NCI-H2107 (cell line): ENCODE measurements at places on chromosomes 7 and 10.

- DNase-seq, result no peak
Measured at GRCh38 chr7:127813991-127814541, 162.1 kb downstream of the SND1 start.

DNA sequence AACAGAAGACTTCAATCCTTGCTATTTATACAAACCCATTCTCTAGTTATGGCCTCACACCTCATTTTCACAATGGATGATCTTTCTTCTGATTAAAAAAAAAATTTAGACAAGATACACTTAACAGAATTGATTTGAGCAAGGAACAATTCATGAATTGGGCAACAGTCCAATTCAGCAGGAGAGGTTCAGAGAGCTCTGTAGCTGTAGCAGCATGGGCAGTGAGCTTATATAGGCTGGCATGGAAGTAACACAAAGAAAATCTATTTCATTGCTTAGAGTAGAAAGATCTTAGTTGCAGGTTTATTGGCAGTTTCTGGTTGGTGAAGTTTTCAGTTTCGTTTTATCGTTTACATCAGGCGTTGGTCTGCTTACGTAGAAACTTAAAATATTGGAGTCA, 23.0 kb upstream of the LRGUK start:
- DNase-seq, result no peak

GRCh38 chr10:81019029-81019890, 481.6 kb downstream of the SH2D4B start:
- DNase-seq, result no peak

DNA sequence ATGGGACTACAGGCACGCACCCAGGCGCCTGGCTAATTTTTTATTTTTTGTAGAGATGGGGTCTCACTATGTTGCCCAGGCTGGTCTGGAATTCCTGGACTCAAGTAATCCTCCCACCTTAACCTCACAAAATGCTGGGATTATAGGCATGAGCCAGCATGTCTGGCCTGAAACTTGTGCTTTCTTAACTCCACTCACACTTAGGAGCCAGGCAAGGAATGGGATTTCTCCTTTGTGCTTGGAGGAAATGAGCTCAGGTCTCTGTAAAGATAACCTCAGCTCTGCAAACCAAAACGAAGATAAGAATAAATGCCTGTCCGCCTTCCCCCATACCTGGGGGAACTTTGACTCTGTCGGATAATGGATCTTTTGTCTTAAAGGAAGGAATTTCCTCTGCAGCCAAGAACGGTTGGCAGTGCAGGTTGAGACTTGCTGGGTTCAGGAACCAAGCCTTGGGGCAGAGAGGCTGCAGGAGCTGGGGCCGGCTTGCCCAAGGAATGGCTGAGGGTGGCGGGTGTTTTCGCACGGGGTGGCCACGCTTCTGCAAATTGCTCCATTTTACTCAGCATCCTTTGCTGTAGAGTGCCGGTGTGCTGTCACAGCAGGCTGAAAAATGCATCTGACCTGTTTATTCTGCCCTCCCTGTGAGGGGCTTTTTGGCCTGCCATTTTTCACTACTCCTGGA, 174.2 kb downstream of the KIAA1217 start:
- no peak for DNase-seq

- no peak for DNase-seq
Measured at GRCh38 chr7:142626420-142627035, 122.7 kb upstream of the PRSS1 start.

DNA sequence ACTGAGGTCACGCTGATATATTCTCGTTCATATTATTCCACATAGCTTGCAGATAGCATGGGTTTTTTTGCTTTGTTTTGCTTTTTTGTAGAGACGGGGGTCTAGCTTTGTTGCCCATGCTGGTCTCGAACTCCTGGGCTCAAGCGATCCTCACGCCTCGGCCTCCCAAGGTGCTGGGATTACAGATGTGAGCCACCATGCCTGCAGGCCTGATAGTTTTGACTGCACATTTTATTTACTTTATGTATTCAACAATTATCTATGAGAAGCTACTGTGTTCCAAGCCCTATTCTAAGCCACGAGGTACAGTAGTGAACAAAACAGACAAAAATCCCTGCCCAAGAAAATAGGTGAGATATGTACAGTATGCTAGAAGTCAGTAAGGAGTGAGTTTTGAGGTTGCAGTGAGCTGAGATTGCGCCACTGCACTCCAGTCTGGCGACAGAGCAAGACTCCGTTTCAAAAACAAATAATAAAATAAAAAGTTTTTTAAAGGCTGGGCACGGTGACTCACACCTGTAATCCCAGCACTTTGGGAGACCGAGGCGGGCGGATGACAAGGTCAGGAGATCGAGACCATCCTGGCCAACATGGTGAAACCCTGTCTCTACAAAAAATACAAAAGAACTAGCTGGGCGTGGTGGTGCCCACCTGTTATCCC, 1.3 kb upstream of the YWHAG start:
- DNase-seq, result no peak

- no peak for DNase-seq
Measured at GRCh38 chr7:92279396-92280031, 33.7 kb downstream of the ANKIB1 start.

GRCh38 chr7:18262058-18262457, 233.5 kb upstream of the HDAC9 start:
- no peak for DNase-seq

GRCh38 chr7:33642312-33642711, 263.0 kb upstream of the BMPER start:
- DNase-seq, result no peak

DNA sequence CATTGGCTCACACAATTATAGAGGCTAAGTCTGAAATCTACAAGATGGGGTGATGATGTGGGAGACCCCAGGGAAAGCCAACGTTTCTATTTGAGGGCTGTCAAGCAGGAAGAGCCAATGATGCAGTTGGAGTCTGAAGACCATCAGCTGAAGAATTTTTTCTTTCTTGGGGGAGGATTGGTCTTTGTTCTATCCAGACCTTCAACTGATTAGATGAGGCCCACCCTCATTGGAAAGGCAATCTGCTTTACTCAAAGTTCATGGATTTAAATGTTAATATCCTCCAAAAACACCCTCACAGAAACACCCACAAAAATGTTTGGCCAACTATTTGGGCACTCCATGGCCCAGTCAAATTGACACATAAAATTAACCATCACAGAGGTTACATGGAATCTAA, 44.3 kb upstream of the DNAJC1 start:
- no peak for DNase-seq

DNA sequence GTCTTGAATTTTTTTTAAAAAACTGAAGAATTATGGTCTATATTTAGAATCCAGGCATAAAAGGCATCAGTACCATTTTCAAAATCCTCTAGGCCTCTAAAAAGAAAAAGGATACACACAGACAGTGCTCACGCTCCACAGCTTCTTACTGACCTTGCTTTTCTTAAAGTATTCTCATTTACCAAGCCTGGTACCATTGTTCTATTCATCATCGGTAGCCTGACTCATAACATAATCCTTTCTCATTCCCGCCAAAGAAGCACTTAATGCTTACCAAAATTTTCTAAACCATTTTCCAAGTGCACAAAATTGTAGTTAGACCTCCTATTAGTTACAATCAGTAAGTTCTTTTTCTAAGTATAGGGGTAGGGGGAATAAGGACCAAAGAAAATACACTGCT, 54.6 kb downstream of the ATE1 start:
- DNase-seq, result no peak

GRCh38 chr10:14665865-14666857, 108.5 kb downstream of the FAM107B start:
- no peak for DNase-seq

DNA sequence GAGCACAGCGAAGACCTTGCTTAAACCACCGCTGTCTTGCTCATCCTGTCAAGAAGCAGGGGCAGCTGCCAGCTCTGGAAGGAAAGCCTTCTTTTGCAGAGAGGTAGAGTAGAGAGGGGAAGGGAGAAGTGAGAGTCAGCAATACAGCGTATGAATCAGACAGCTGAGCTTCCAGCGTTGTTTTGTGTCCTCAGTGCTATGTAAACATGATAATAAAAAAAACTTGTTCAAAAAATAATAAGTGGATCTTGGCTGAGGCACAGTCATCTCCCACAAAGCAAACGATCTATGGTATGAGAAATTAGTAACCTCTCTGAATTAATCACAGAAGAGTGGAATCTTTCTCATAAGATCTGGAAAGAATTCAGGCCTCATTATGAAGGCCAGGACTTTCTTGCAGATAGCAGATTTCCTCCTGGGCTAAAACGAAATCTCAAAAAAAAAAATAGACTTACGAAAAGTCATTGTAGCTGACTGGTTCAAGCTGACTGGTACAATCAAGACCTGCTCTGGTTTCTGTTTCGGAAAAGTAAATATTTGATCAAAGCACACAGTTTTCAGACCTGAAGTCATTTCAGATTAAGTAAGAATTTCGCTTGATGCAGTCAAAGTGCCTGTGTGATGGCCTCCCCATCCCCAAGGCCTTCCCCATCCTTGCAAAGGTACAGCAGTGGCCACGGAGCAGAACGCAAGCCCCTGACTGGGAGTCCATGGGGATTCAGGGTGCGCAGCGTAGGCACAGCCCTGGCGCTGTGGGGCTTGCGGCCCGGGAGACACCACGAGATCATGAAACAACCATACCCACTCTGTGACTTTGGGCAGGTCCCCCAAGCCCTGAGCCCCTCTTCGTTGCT, 29.4 kb downstream of the CHST15 start:
- no peak for DNase-seq

DNA sequence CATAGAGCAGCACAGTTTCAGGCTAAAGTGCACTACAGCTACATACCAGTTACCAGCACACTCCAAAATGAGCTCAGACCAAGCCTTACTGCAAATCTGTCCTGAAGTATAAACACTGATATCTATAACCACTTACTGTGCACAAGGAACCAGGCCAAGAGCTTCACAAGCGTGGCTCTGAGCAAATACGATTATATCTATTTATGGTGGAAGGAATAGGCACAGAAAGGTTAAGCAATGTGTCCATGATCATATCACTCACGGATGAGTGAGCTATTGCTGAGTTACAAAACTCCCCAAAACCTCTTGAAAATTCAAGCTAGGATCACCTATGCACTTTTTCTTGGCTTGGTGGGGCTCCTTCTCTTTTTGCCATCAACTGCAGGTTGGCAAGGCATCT, 84.9 kb downstream of the GPAM start:
- DNase-seq, result no peak
